Memory B cell (primary cell): ENCODE measurements at places on chromosomes 1 and 21.
A peak's percentile ranks its signal among the peaks of the same experiment; 100 is the strongest.

- no peaks in the 10 kb centered on the region for H3K27me3 ChIP-seq
- H3K27ac ChIP-seq: peak overlapping the region; percentile 87
- H3K36me3 ChIP-seq: peaks cover 6% of the 10 kb centered on the region
- no peak for DNase-seq
These were observed 47.3 kb downstream of the SELENOF start for GRCh38 chr1:86866665-86867064.

GRCh38 chr1:229080361-229080760 is 190.6 kb upstream of the RAB4A start:
- no peak overlapping the region for H3K4me3 ChIP-seq
- no peaks in the 10 kb centered on the region for H3K4me1 ChIP-seq
- peaks cover 5% of the 10 kb centered on the region for H3K36me3 ChIP-seq

DNA sequence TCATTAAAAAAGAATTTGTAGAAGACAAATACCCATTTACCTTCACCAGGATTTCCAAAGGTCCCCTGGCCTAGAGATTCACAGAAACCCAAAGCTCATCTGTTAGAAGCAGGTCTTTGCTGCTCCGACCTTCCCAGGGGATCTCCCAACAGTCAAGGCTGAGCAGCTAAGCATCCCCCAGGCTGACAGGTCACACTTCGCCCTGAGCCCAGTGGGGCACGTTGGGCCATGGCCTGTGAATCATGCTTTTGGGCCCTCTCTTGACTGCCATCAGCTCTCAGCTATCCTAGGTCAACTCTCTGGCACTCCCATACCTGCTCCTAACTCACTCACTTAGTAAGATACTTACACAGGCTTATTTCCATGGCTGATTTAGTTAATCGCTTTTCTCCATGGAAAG is 157.7 kb downstream of the DSCAM start:
- H3K4me3 ChIP-seq: no peak overlapping the region
- H3K36me3 ChIP-seq: no peaks in the 10 kb centered on the region
- H3K27ac ChIP-seq: no peak overlapping the region

- no peak overlapping the region for H3K27ac ChIP-seq
- DNase-seq: no peak
- H3K4me3 ChIP-seq: no peak overlapping the region
- H3K27me3 ChIP-seq: peaks cover 1% of the 10 kb centered on the region
- H3K36me3 ChIP-seq: no peaks in the 10 kb centered on the region
These were observed 84.2 kb downstream of the ERG start for GRCh38 chr21:38413958-38414548.

DNA sequence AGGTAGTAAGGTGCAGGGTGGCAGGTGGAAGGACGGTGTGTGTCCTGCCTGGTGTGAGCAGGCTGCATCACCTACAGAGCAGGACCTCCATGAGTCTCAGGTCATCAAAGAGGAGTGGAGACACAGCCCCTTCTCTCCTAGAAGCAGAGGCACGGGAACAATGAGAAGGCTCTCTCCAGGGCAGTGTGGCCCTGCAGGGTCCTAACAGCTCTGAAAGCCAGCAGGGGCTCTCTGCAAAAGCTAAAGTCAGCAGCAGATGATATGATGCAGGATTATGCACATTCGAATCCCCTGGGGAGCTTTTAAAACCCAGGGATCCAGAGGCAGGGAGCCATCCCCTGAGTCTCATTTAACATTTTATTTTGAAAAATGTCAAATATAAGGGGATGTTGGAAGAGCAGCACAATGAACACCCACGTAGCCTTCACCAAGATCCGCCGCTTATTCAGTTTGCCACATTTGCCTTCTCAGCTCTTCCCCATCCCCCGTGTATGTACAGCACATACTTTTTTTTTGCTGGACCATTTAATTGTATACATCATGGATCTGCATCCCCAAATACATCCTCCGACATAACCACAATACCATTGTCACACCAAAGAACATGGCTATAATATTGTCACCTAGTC is 88.1 kb downstream of the CNIH3 start:
- DNase-seq: no peak
- H3K4me1 ChIP-seq: no peaks in the 10 kb centered on the region
- H3K36me3 ChIP-seq: no peaks in the 10 kb centered on the region
- H3K27ac ChIP-seq: no peak overlapping the region
- no peak overlapping the region for H3K4me3 ChIP-seq

DNA sequence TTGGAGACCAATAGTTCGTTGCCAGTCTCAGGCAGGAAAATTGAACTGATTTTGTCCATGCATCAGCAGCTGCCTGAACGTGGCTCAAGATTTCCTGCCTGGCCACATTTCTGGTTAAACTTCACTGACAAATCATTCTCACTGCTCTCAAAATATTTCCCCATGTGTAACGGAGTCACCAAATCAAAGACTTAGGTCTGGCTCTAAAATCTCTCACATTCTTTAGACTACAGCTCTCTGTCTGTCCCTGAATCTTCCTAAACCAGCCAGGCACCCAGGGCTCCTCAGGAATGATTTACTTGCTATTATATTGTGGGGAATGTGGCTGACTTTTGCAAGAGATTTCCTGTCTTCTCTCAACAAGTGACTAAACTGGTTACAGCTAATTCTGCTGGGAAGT is 49.2 kb upstream of the GJA8 start:
- H3K27ac ChIP-seq: no peak overlapping the region
- H3K4me3 ChIP-seq: no peak overlapping the region
- H3K36me3 ChIP-seq: no peaks in the 10 kb centered on the region

- H3K36me3 ChIP-seq: no peaks in the 10 kb centered on the region
- H3K4me1 ChIP-seq: no peaks in the 10 kb centered on the region
- H3K27ac ChIP-seq: no peak overlapping the region
- H3K4me3 ChIP-seq: no peak overlapping the region
- no peak for DNase-seq
These were observed 73.4 kb downstream of the SCCPDH start for GRCh38 chr1:246797597-246797996.

DNA sequence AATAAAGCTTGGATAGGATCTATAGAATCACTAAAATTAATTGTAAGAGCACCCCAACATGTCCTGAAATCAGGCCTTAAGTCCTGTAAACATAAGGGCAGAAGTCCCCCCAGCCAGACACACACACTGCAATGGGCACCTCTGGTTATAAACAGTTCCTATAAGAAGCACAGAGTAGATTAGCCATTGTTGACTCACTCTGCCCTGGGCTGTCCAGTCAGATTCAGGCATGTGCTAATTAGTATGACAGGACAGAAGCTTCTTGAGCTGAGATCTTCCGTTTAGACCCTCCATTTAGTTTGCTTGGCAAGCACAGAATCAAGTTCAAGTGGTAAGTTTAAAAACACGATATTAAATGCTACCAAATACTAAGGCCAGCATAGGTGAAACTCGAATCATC is 11.8 kb upstream of the DENND1B start:
- H3K4me1 ChIP-seq: peaks cover 9% of the 10 kb centered on the region
- no peaks in the 10 kb centered on the region for H3K36me3 ChIP-seq
- H3K4me3 ChIP-seq: no peak overlapping the region
- no peaks in the 10 kb centered on the region for H3K27me3 ChIP-seq

- H3K27ac ChIP-seq: peak overlapping the region; percentile 82
- H3K27me3 ChIP-seq: no peaks in the 10 kb centered on the region
- H3K4me3 ChIP-seq: peak overlapping the region; percentile 85
- peaks cover 6% of the 10 kb centered on the region for H3K36me3 ChIP-seq
These were observed 846 bp upstream of the PER3 start for GRCh38 chr1:7783178-7783711.

GRCh38 chr1:172533513-172534151 is 682 bp downstream of the SUCO start:
- peaks cover 3% of the 10 kb centered on the region for H3K36me3 ChIP-seq
- no peak for DNase-seq
- H3K27me3 ChIP-seq: peaks cover 2% of the 10 kb centered on the region
- H3K4me1 ChIP-seq: peaks cover 31% of the 10 kb centered on the region

DNA sequence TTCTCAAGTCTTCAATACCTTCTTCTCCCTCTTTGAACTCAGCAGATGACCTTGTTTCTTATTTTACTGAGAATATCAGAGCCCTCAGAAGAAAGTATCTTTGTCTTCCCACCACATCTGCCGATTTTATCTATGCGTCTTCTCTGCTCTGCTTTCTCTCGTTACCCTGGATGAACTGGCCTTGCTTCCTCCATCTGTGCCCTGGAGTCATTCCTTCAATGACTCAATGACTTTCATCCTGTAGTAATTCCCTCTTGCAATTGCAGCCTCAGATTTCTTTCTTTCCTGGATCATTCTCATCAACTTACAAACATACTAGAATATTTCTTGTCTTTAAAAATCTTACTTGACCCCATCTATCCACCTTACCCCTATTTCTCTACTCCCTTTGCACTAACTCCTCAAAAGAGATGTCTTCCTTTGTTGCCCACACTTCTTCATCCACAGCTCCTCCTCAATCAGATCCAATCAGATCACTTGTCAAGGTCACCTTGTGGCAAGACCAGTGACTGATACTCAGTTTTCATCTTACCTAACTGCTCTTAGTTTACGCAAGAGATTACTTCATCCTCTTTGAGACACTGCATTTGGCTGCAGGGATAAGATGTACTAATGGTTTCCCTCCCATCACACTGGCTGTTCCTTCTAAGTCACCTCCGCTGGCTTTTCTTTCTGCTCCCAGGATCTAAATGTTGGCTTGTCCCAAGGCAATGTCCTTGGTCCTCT is 8.2 kb upstream of the TGFBR3 start:
- no peak for DNase-seq
- no peaks in the 10 kb centered on the region for H3K4me1 ChIP-seq
- peaks cover 12% of the 10 kb centered on the region for H3K27me3 ChIP-seq
- H3K36me3 ChIP-seq: no peaks in the 10 kb centered on the region
- no peak overlapping the region for H3K27ac ChIP-seq
- no peak overlapping the region for H3K4me3 ChIP-seq

DNA sequence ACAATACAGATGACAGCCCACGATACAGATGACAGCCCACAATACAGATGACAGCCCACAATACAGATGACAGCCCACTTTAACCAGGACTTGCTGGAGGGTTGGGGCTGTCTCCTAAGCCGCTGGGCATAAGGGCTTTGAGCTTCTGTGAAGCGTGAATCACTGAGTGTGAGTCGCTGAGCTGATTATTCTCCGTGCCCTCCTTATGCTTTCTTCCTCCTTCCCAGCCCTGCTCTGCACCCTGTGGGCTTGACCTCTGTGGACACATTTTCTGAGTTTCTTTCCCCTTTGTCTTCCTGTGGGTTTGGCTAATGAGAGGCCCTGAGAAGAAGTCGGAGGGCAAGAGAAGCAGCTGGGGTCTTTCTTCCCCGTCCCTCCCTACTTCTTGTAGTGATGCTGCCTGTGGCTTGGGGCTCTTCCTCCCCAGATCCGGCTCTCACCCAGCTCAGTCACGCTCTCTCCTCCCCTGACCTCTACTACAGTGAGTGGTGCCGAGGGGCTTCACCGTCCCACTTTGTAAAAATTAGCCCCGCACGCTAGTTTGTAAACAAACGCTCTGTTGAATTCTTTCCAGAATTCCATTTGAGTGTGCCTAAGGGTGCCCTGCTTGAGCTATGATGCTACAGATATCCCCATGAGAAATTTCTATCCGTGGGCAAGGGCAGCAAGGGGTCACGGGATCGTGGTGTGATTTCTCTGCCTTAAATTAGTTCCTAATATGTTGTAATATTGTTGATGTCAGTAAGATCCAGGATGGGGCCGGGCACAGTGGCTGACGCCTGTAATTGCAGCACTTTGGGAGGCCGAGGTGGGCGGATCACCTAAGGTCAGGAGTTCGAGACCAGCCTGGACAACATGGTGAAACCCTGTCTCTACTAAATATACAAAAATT is 46.4 kb upstream of the SOD1 start:
- no peak overlapping the region for H3K4me3 ChIP-seq
- no peak overlapping the region for H3K27ac ChIP-seq
- H3K36me3 ChIP-seq: peaks cover 2% of the 10 kb centered on the region
- peaks cover 16% of the 10 kb centered on the region for H3K27me3 ChIP-seq
- DNase-seq: no peak

GRCh38 chr1:163187849-163188248 is 14.9 kb downstream of the RGS5 start:
- no peaks in the 10 kb centered on the region for H3K4me1 ChIP-seq
- H3K27me3 ChIP-seq: peaks cover 5% of the 10 kb centered on the region
- no peaks in the 10 kb centered on the region for H3K36me3 ChIP-seq
- DNase-seq: no peak

GRCh38 chr1:26003756-26004155 is 5.9 kb upstream of the PAFAH2 start:
- H3K4me1 ChIP-seq: peaks cover 8% of the 10 kb centered on the region
- H3K27ac ChIP-seq: no peak overlapping the region
- H3K27me3 ChIP-seq: peaks cover 18% of the 10 kb centered on the region
- no peak overlapping the region for H3K4me3 ChIP-seq

DNA sequence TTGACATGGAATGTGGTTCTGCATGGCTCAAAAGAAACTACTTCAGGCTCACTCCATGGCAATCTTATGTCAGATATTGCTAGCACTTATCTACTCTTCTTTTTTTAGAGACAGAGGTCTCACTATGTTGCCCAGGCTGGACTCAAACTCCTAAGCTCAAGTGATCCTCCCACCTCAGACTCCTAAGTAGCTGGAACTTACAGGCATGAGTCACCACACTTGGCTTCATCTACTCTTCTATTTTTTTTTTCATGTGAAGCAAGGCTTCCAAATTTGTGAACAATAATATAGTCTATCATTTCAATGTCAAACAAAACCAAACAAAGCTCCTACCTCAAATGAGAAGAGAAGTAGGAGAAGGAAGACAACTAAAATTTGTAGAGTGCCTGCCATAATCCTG is 7.5 kb upstream of the PSEN2 start:
- no peak overlapping the region for H3K4me3 ChIP-seq
- no peak for DNase-seq
- no peaks in the 10 kb centered on the region for H3K36me3 ChIP-seq
- no peak overlapping the region for H3K27ac ChIP-seq
- H3K27me3 ChIP-seq: peaks cover 2% of the 10 kb centered on the region

DNA sequence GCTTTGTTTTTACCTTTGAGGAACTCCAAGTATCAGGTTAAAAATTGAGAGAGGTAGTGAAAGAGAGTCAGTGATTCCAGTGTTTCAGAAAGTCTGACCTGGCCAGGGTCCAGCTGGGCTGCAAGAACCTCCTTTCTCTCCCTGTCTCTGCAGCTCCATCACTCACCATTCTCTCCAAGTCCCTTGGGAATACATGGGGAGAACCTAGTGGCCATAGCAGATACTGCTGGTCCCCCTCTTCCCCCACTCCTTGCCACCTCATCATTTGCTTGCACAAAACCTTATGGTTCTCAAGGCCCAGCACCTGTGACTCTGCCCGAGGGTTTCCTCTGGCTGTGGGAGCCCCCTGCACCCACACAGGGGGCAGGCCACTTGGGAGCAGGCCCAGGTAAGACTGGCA is 279.5 kb downstream of the KIF26B start:
- H3K4me1 ChIP-seq: no peaks in the 10 kb centered on the region
- no peak overlapping the region for H3K27ac ChIP-seq
- peaks cover 16% of the 10 kb centered on the region for H3K27me3 ChIP-seq
- no peak overlapping the region for H3K4me3 ChIP-seq
- DNase-seq: no peak

DNA sequence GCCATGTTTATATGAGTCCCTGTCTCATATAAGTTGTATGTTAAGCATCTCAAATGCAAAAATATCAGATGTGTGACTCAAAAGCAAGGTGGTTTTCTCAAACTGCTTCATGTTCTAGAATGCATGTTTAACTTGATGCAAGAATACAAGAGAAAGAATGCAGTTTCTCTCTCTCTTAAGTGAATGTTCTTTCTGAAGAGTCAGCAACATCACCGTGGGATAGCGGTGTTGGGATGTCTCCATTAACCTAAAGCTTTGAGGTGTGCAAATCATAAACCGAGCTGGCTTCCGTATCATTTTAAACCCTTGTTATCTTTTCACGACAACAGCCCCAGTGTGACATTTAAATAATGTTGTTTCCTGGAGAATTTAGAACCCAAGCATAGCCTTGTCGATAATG is 48.4 kb upstream of the TARBP1 start:
- H3K4me1 ChIP-seq: peaks cover 10% of the 10 kb centered on the region
- H3K4me3 ChIP-seq: no peak overlapping the region
- H3K36me3 ChIP-seq: no peaks in the 10 kb centered on the region
- peaks cover 2% of the 10 kb centered on the region for H3K27me3 ChIP-seq

- no peak for DNase-seq
- H3K36me3 ChIP-seq: no peaks in the 10 kb centered on the region
These were observed 5.7 kb downstream of the KCNN3 start for GRCh38 chr1:154864189-154864975.
